Muscle of back (tissue), 13 donors: ENCODE measurements at places on chromosomes 12 and 14.

DNA sequence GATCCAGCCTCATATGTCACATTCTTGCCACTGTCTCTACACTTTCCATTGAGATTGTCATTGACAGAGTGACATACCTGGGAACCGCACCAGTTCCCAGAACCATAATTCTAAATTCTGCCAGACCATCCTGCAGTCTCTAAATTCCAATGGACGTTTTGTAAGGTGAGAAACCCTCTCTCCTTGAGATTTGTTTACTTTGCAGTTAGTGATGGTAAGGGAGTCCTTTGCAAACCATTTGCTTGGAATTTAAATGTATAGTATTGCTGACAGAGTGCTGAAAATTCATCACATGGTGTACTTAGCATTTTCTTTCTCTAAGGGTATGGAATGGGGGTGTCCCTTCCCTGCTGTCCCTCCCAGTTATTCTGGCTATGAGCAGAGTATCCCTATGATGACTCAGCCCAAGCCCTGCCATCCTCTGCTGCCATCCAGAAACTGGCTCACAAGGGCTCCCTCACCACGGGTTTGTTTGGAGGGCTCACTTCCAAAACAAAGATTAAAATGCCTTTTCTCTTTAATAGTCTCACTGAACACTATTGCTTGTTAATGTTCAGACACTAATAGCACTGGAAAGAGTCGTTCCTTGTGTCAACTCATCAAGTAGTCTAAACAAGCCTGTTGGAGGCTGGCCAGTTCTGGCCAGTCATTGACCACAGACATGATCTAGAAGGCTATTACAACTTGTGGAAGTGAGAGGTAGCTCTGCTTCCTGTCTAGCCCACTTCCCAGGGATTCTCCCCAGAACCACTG is 129.0 kb upstream of the HMGA2 start:
- DNase-seq = no peak

DNA sequence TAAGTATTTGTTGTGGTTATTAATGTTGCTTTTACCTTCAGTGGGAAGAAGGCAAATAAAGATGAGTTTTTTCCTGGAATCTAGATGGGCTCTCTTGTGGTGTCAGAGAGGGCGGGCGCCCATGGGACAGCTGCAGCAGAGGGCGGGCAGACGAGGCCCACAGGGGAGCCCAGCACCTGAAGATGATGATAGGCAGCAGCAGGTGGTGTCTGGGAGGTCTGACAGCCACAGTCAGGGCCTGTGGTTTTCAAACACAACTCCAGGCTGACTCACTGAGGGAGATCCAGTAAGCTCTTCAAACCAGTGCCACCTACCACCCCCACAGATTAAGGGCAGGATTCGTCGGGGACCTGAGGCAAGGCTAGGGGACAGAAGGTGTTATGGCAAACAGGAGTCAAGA is 42.8 kb downstream of the NKX2-1 start:
- DNase-seq = no peak

- no peak for DNase-seq
Observed at GRCh38 chr14:105161309-105161708, 7.3 kb downstream of the JAG2 start.

GRCh38 chr12:121786440-121786825 is 7.1 kb downstream of the RHOF start:
- no peak for DNase-seq

DNA sequence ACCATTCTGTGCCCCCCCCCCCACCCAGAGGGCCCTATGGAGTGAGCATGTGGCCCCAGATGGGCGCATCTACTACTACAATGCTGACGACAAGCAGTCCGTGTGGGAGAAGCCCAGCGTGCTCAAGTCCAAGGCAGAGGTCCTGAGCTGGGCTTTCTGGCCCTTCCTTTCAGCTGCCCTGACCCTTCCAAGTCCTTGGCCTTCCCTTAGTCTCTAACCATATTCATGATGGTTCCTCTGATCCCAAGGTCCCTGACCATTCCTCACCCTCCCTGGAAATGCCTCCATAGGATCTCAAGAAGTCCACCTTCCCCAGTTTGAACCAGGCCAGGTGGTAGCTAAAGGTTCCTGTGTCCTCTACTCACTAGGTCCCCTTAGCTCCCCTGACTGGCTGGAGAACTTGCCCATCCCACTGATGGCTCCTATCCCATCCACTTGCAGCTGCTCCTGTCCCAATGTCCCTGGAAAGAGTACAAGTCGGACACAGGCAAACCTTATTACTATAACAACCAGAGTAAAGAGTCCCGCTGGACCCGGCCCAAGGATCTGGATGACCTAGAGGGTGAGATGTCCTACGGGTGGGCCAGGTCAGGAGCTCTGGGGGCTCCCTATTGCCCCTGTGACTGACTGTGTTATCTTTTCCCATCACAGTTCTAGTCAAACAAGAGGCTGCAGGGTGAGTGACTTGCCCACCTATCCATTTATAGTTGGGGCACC is 9.8 kb downstream of the PRPF40B start:
- no peak for DNase-seq

DNA sequence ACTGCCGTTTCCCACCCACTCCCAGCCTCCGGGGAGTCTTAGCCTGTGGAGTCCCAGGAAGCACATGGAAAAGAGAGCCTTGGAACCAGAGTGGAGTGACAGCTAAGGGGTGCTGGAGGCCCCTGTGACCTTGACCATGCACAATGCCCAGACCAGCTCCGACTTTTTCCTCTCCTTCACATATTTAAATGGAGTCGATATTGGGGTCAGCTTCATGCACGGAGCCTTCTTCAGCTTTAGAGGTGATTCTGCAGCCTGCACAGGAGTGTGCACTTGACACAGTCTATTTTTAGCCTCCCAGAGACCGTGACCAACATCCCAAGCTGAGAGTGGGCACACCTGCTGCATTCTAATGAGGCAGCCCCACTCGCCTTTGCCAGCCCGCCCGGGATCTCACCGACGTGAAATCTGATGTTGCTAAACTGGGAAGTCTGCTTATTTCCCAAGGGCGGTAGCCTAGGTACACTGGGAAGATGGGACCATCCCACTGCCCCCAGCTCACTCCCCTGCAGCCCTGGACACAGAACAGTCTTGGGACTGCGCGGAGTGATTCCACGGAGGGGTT is 47.5 kb downstream of the PRMT8 start:
- DNase-seq = no peak

GRCh38 chr12:113980537-113981337 is 14.6 kb upstream of the RBM19 start:
- DNase-seq = peak; percentile 74

DNA sequence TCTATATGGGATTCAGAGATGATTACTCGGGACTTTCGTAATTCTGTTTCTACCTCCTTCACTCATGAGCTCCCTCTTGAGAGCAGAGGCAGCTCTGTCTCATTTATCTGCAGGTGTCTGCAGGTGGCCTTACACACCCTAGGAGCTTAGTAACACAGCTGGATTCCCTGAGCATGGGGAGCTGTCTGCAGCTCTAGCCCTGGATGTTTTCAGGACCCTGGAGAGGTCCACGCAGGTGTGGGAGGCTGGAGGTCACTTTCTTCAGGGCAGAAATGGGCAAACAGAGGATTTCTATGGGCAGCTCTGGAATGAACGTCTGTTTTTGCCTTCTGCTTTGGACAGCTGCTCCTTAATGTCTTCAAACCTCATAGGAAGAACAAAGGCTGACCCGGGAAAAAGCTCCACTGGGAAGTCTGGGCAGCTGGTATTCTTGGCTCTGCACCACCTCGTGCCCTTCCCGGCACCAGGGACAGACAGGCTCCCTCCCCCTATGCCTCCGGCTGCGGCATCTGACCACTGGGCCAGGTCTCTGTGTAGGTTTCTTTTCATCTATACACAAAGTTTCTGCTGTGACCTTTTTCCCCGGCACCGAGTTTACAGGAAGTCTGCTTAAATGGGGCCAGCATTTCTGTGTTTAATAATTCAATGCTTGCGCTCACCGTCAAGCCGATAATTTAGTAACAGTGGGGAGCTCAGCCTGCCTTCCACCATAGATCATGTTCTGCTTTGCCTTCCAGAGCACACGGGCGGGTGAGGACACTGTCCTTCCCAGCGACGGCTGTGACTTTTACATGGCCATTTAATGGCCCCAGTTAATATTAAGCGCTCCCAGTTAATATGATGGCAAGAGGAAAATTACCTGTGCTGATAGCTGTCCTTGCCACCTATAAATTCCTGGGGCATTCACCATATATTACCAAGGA is 320.2 kb upstream of the SFSWAP start:
- no peak for DNase-seq

- DNase-seq = no peak
Observed at GRCh38 chr12:76085520-76085868, 1.0 kb upstream of the NAP1L1 start.

DNA sequence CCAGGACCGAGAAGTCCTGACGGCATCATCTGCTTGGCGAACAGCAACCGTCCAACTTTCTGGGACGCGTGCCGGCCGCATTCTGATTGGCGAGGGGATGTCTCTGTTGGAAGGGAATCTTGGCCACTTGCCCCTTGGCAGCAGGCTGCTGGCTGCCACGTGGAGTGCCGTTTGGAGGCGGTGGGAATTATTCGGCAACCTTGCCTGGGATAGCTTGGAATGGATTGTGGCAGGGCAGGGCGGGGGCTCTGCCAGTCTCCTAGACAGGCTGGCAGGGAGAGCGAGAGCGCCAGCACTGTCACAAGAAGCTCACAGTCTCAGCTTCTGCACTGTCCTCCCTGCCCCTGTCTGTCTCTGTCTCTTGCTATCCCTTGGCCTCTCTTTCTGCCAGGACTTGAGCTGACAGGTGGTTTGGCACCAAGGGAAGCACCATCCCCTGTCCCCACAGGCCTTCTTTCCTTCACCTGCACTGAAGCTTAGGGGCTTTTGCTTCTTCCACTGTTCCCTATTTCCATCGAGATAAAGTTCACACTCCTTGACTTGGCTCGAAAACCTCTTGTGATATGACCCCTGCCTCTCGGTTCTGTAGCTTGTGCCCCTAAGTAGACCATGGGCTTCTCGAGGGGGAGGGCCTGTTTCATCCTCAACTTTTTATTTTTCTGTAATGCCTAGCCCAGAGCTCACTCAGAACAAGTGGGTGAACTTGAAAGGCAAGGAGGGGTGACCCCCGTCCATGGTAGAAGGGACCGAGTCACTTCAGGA is 201.9 kb downstream of the PHETA1 start:
- peak; percentile 34 for DNase-seq

DNA sequence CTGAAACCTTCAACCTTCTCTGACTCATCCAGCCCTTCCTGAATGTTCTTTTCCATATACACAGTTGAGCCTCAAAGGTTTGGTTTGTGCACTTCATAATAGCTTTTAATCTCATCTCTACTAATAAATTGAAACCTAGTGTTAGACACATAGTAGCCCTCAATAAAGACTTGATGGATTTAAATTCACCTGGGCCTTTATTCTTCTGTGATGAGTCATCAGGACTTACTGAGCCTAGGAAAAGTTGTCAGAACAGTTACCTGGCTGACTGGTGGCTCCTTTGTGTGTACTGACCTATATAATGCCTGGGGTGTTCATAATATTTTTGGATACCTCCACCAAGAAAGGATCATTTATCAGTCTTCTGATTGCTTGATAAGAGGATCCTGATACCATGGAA is 86.4 kb upstream of the NTF3 start:
- no peak for DNase-seq

DNA sequence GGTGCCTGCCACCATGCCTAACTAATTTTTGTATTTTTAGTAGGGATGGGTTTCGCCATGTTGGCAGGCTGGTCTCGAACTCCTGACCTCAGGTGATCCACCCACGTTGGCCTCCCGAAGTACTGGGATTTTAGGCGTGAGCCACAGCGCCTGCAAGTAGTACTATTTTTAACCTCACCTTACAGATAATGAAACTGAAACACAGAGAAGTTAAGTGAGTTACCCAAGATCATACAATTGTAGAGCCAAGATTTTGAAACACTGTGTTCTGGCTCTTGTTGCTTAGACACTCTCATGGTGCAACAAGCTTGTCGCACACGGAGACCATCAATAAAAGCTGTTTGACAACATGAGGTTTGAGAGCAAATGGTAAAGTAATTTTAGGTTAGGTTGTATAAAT is 159.1 kb upstream of the LMNTD1 start:
- DNase-seq = no peak

GRCh38 chr14:93970585-93970964 is 5.8 kb downstream of the ASB2 start:
- DNase-seq = no peak

- DNase-seq = no peak
Observed at GRCh38 chr14:102280376-102280962, 24.5 kb downstream of the MOK start.

GRCh38 chr14:103699901-103700752 is 15.1 kb downstream of the XRCC3 start:
- DNase-seq = peak; percentile 45

DNA sequence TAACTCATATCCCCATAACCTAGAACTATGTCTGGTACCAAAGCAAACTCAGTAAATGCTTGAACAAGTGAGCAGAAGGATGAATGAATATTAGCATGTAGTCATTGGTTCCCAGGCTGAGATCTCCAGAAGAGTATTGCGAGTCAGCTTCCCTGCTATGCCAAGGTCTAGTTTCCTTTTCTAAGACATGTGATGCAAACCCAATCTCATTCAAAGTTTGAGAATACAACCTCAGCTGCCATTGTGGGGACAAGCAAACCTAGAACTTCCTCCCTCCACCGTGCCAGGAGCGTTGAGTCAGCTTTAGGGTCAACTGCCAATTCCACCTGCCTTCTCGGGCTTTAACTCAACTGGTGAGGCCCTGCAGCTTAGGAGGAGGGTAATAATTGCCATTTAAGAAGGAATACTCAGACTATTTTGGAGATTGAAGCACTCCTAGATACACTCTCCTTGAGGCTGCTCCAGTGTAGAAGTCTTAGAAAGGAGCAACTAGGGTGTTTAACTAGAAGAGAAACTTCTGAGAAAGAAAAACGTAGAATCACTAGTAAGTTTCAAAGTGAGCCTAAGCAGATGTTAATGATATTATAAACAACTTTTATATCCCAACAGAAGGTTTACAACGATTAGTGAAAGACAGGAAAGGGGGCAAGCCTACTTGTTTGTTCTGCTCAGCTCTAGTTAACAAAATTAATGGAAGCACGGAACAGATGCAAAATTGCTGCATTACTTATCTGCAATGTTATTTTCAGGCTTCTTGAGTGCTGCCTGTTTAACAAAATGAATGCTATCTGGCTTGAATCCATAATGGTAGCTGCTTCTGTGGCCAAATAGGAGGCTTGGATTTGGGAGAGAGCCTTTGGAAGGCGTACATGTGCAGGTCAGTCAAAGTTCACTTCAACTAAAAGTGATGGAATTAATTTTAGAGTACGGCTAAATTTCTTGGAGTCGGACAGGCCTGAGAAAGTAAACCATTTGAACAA is 96.9 kb downstream of the HELB start:
- no peak for DNase-seq

GRCh38 chr12:31119803-31120211 is 46.1 kb downstream of the DDX11 start:
- DNase-seq = no peak

GRCh38 chr12:53785161-53785560 is 33.4 kb upstream of the CISTR start:
- no peak for DNase-seq

GRCh38 chr12:67593041-67593440 is 55.5 kb upstream of the DYRK2 start:
- DNase-seq = no peak

- no peak for DNase-seq
Observed at GRCh38 chr14:68148276-68148675, 328.7 kb downstream of the RAD51B start.

- DNase-seq = no peak
Observed at GRCh38 chr14:69291396-69291795, 31.4 kb downstream of the GALNT16 start.
